ENCODE measurements at places on chromosomes 12 and 14.

GRCh38 chr12:33653362-33653761, 213.7 kb upstream of the SYT10 start:
- DNase-seq, result no peak

DNA sequence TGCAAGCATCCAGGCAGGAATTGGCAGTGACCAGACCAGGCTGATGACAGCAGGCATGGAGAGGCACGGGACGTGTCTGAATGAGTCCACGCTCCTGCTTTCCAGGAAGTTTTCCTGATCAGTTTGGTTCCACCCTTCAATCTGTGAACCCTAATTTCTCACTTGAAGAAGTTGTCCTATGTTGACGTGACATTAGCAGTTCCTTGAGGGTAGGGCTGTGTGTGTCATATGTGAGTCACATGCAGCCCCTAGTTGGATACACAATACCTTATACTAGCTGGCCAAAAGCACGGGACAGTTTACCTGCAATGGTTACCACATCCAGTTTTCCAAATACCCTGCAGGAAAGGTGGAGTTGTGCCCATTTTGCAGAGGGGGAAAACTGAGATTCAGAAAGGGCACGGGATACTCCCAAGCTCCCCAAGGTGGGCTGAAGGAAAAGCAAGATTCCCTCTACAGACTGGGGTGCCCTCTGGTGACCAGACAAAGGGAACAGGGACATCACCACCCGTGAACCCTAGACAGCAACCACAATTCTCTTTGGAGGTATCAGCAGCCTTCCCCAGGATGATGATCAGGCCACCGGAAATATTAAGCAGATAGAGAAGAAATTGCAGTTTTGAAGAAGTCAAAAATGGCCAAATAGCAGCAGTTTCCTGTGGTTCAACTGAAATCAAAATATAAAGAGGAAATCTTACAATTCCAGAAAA, 194.5 kb downstream of the PHETA1 start:
- DNase-seq, result peak; percentile 8

- no peak for DNase-seq
Measured at GRCh38 chr12:114215746-114216145, 190.2 kb downstream of the TBX5 start.

- DNase-seq, result no peak
Measured at GRCh38 chr14:99755629-99756603, 37.3 kb upstream of the EML1 start.

DNA sequence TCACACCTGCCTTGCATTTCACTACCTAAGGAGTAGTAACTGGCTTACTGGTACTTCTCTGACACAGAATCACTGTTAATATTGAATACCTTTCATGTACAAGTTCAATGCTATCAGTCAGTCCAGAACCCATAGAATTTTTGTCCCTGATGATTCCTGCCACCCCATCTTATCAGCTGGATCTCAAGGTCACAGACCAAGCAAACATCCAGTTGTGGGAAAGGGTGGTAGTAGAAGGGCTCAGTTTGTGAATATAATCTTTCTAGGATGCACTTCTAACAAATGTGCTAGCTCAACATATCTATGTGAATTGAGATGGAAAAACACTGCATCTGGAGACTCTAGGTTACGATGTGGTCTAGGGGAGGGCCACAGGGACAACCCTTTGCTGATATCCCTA, 14.1 kb downstream of the PPP1CC start:
- DNase-seq, result no peak
